T-cell (primary cell): ENCODE measurements at places on chromosomes 1 and 21. TPM values are rescaled to one million over a fixed set of nuclear protein-coding genes. Genes with fewer than 3 reads are reported as not detected.

DNA sequence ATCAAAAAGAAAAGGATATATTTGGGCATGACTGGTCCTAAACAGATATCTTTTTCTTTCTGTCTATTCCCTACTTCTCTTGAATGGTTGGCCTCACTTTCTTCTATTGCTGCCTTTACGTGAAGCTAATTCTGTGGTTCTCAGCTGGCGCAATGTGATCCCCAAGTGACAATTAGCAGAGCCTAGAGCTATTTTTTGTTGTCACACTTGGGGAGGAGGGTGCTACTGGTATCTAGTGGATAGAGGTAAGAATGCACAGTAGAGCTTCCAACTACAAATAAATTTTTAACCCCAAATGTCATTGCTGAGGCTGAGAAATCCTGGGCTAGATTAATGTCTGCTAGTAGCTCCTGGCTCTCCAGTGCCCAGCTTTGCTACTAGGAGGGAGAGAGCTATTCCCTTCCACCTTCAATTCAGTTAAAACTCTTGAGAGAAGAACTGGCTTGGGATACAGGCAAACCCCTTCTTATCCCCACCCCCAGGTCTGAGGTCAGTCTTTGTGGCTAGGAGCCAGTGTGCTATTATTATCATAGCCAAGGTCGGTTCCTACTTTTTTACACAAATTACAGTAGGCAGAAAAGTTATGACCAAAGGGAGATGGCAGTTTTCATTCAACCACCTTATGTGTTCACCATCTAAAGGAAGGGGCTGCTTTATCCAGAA is 102.1 kb downstream of the SNX7 start:
- no peak for DNase-seq

DNA sequence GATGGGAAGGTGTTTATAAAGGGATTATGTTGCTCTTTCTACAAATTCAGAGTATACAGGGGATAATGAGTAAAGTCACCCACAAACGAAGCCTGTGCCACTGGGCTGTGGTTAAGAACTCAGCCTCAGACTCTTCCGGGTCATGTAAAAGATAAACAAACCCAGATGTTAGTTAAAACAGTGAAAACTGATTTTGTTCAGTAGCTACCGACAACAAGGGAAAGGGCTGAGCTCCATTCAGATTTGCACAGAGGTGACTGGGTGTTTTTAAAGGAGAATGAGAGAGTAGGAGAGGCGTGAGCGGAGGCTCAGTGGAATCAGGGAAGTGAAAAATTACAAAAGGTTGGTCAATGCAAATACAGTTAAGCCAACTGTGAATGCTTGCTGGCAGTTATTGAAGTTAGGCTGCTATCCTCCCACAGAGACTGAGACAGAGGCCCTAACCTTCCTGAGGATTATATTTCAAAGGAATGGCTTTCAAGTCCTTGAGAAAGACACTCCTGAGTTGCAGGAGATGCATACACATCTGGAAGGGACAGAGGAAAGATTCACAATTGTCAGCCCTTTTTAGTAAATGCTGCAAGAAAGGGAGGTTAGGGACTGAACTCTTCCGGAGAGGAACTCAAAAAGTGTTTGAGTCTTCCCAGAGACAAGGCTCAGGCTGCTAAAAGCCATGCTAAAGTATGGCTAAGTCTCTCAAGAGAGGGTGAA is 29.9 kb upstream of the SAMD13 start:
- DNase-seq = no peak

DNA sequence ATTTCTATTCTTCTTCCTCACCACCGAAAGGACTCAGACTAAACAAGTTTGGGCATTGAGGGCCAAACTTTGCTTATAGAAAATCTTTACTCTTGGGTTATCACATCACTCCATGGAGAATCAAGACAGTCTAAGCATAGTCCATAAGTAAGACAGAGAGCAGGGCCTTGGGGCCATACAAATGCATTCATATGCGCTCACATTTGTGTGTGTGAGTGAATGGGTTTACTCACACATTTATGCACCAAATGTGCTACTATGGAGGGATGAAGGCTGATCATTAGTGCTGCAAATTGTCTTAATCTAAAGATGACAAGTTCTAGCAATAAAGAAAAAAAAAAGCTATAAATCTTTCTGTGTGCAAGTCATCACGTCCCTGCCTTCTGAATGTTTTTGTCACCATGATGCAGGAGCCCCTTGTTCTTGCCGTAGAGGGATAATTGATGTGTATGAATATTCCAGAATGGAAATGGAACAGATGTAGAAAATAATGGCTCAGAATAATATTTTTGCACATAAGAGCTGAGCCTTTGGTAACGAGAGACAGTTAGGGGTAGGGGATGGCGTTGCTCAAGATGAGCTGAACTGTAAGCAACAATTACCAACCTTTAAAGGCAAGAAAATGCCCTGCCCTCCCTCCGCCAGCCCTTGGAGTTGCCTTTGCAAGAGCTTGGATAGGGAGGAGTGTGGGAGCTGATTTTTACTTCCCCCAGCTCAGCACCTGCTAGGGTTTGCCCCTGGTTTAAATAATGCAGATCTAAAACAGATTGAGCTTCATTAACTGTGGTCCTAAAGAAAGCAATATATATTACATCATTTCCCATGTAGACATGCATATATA is 52.3 kb upstream of the IKBKE start:
- DNase-seq = no peak

GRCh38 chr1:173573596-173573995 is 29.3 kb downstream of the SLC9C2 start:
- DNase-seq = no peak

DNA sequence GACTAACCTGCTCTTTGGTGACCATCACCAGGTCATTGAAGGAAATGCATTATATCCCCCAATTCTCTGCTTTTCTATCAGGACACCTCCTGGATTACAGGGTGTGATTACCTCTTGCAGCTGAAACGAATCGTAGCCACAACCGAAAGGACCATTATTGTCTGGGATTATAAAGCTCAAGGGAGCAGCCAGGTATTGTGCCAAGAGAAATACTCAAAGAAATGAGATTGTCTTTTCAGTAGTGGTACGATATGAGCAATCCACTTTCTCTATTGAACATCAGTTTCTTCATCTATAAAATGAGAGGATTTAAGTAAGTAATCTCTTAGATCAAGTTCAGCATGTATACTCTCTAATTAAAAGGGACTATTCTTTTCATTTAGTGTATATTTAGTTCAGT is 27.3 kb downstream of the WDR64 start:
- DNase-seq = no peak

- DNase-seq = no peak
These were observed 26.8 kb downstream of the TMPRSS2 start for GRCh38 chr21:41481191-41481590.

DNA sequence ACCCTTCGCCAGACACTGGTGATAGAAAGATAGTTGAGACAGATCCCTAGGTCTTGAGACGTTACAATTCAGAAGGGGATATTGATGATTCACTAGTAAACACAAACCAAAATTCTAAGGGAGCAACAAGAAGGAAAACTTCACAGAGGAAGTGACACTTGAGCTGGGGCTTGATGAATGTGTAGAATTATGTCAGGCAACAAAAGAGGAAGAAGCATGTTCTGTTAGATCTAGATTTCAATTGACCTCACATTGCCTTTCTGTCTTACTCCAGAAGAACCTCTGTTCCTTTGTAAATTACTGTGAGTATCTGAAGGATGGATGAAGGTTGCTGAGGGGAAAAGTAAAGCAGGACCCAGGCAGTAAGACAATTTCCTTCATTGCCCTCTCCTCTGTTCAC is 328.2 kb downstream of the KCTD3 start:
- no peak for DNase-seq

GRCh38 chr21:42684109-42684916 is 30.9 kb downstream of the PDE9A start:
- DNase-seq = peak; percentile 36

DNA sequence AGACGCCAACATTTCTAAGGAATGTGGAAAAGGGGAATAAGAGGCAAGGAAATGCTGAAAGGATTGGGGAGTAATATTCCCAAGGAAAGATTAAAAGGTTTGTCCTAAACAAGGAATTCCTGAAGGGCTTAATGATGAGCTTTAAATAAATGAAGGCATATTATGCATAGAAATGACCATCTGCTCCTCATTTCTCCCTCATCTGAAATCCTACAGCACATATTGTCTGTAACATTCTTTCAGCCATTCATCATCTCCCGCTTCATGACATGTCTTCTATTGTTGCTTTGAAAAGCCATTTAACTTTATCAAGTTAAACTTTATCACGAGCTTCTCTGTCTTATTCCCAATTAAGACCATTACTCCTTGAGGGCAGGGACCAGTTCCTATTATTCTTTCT is 608.7 kb upstream of the PLXNA2 start:
- DNase-seq = no peak

DNA sequence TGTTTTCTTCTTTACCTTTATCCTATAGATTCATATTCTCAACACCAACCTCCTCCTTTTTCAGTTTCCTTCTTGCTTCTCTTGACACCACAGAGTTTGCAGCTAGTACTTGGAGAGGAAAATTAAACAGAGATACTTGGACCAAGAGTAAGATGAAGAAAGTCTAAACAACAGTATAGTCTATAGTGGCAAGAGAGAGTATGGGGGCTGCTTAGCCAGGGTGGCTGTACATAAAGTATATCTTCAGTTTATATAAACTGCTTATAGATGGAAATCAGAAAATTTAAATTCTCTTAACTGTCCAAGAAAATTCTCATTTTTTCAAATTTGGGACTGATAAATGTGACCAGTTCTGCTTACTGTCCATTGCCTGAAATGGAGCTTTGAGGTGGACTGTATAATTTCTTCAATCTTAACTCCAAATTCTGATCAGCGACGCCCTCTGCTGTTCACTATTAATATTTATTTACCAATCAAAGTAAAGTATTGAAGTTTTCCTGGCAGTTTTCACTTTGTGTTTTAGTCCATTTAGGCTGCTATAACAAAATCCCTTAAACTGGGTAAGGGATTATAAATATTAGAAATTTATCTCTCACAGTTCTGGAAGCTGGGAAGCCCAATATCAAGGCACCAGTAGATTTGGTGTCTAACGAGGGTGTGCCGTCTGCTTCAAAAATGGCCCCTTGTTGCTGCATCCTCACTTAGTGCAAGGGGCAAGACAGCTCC is 14.8 kb upstream of the METTL18 start:
- DNase-seq = no peak

DNA sequence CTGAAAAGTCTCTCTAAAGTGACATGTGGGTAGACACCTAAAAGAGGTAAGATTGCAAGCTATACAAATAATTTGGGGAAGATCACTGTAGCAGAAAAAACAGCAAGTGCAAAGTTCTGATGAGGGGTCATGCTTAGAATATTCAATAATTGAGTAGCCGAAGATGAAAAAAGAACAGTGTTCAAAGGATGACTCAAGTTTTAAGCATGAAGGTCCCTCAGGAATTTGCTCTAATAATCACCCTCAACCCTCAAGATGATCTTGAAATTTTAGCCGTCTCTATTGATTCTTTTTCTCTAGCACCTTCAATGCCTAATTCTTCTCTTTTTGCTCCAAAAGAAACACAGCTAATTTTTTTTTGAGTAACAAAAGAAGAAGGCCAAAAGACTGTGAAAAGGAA is 190.6 kb upstream of the ZNHIT6 start:
- DNase-seq = no peak

DNA sequence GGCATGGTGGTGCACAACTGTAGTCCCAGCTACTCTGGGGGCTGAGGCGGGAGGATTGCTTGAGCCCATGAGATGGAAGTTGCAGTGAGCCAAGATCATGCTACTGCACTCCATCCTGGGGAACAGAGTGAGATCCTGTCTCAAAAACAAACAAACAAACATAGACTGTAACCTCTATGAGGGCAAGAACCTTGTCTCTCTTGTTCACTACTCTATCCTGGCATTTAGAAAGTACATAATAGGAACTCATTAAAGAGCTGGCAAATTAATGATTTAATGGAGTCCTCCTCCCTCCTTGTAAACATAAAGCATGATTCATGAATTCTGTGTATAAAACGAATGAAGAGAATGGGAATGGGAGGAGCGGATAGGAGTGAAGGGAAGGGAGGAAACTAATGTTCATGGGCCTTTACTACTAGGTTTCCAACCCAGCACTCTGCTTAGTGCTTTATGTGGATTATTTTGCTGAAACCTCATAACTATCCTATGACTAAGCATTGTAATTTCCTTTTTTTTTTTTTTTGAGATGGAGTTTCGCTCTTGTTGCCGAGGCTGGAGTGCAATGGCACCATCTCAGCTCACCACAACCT is 8.6 kb downstream of the LMOD1 start:
- DNase-seq = no peak

GRCh38 chr1:35605071-35605866 is 32.2 kb downstream of the TFAP2E start:
- DNase-seq = no peak

- DNase-seq = no peak
These were observed 373.1 kb upstream of the CXADR start for GRCh38 chr21:17139696-17140095.

GRCh38 chr21:42733874-42734273 is 80.5 kb downstream of the PDE9A start:
- no peak for DNase-seq

DNA sequence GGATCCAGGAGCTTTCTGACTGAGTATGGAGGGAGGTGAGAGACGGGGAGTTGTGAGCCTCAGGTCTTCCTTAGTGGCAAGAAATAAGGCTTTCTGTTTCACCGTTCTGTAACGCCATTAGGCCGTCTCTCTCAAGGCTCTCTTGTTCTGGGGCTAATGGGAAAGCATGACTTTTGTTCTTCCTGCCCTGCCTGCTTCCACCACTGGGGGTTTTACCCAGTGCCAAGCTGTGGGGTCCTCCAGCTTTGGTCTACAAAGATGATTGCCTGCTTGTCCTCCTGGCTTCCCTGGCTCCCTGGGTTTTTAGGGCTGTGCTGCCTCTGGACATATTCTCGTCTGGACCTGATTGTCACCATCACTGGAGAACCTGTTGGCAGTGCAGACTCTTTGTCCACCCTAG is 74.8 kb upstream of the TINAGL1 start:
- DNase-seq = no peak

DNA sequence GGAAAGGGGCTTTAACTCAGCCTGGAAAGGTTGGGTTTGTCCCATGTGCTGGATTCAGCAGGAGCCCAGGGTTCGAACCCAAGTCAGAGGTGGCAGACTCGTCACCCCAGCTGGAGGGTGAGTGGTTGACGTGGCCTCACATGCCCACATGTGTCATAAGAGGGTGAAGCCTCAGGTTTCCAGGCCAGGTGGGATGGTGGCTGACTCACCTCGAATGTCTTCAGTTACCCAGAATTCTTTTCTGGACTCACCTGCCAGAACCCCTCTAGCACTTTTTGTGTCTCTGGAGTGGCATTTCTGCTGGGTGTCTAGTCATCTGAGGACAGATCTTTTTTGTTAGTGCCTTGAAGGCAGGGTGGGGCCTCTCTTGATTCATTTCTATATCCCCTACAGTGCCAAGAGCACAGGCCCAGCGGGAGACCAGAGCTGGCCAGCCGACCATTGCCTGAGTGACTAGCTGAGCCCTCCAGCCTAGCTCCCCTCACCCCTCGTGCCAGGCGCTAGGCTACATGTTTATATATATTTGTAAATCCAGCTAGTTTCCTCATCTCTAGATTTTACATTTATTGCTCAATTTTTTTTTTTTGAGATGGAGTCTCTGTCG is 28.1 kb downstream of the IL6R start:
- DNase-seq = no peak

The AMY1B gene
- total RNA-seq = not detected

The FOXO6 gene
- 0.13 TPM for total RNA-seq

The WDR64 gene
- total RNA-seq = 0.26 TPM

The PADI2 gene
- total RNA-seq = not detected
